Activated CD4-positive, alpha-beta T cell treated with anti-CD3 and anti-CD28 coated beads, Interleukin-2, amount 10 ng/mL, durations not matched to agents 24 days and 14 days (primary cell): ENCODE measurements at places on chromosomes 11 and 22. TPM values are rescaled to one million over a fixed set of nuclear protein-coding genes. Genes with fewer than 3 reads are reported as not detected.

The TPH1 gene
- 0.36 and 0.56 TPM in 2 replicates for total RNA-seq

The OR5T2 gene
- not detected in 2 replicates for total RNA-seq

The HMBS gene
- 60.9 and 62.8 TPM in 2 replicates for total RNA-seq

The GTSE1 gene
- 37.6 and 40.8 TPM in 2 replicates for total RNA-seq

The SEZ6L gene
- total RNA-seq, result not detected in 2 replicates

The OR8K1 gene
- not detected in 2 replicates for total RNA-seq

The PCF11 gene
- 61.0 and 65.1 TPM in 2 replicates for total RNA-seq

The TSGA10IP gene
- not detected in 2 replicates for total RNA-seq

The IGSF9B gene
- total RNA-seq, result 90.5 and 91.8 TPM in 2 replicates

The TECTA gene
- 0.09 TPM in 2 replicates for total RNA-seq

The WNT11 gene
- 0.69 and 1.2 TPM in 2 replicates for total RNA-seq

The CD248 gene
- not detected in 2 replicates for total RNA-seq

The KRTAP5-11 gene
- not detected in 2 replicates for total RNA-seq

The OR8A1 gene
- total RNA-seq, result not detected in 2 replicates

The APOL1 gene
- total RNA-seq, result 36.2 and 37.3 TPM in 2 replicates

The UQCR10 gene
- total RNA-seq, result 90.1 and 96.2 TPM in 2 replicates

The TMA7B gene
- 0.90 and 0.96 TPM in 2 replicates for total RNA-seq

The DEFB131B gene
- not detected in 2 replicates for total RNA-seq
